ENCODE measurements at places on chromosomes 1 and 21. TPM values are rescaled to one million over a fixed set of nuclear protein-coding genes. Genes with fewer than 3 reads are reported as not detected.

SAMD13 gene
- 1.3 TPM for total RNA-seq

SYDE2 gene
- total RNA-seq: 7.4 TPM

TSTD1 gene
- total RNA-seq: 0.77 TPM

CD1E gene
- not detected for total RNA-seq

C4BPB gene
- total RNA-seq: not detected

SRSF10 gene
- total RNA-seq: 93.5 TPM

GRCh38 chr1:158117854-158118704 is 62.6 kb upstream of the CD1D start:
- peak; percentile 58 for DNase-seq

- DNase-seq: peak; percentile 70
Measured at GRCh38 chr21:45129189-45129923, 55.0 kb downstream of the ADARB1 start.

- DNase-seq: peak; percentile 78
Measured at GRCh38 chr1:159779403-159779851, 1.3 kb upstream of the DUSP23 start.

DNA sequence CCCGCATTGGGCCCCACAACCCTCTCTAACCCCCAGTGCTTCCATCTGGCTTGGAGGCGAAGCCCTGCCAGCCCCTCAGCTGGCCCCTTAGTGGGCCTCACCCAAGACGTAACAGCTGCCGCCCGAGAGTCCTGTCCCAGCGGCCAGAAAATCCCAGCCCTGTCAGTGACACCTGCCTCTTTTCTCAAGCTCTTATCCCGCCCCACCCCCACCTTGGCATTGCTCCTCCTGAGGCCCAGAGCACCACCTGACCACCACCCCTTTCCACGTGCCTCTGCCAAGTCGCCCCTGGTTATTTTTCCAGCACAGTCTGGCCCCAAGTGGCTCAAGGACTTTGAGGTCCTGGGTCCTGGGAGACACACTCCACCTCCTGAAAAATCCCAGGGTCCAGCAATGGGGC is 5.9 kb upstream of the CTRC start:
- DNase-seq: no peak

- no peak for DNase-seq
Measured at GRCh38 chr1:24244519-24245268, 57.6 kb upstream of the IFNLR1 start.

Measured in fibroblast of lung (primary cell).